GM23338 (cell line): ENCODE measurements at places on chromosomes 12 and 14.

DNA sequence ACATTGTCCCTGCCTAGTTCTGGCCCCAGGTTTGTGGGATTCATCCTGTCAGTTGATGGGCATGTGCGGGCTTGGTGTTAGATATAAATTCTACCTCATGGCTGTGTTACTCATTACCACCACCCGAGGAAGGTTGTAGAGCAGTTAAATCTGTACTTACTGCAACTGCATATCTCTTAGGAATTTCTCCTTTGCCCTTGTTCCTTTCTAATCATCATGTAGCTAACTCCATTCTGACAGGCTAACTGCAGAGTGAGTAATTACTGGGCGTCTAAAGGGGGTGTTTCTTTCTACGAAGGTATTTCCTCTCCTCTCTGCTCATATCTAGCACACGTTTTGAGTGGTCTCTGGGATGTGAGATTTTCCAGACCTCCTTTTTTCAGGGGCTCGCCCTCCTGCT lies 1076.7 kb downstream of the TMTC2 start:
- no peak for DNase-seq

- no peak for DNase-seq
These were observed 31.1 kb downstream of the AK7 start for GRCh38 chr14:96422992-96423391.

- no peak for DNase-seq
These were observed 24.4 kb downstream of the TUNAR start for GRCh38 chr14:95901054-95901453.

- no peak for DNase-seq
These were observed 174.4 kb downstream of the MON2 start for GRCh38 chr12:62640910-62641448.
